ENCODE measurements at places on chromosomes 5 and 9.

DNA sequence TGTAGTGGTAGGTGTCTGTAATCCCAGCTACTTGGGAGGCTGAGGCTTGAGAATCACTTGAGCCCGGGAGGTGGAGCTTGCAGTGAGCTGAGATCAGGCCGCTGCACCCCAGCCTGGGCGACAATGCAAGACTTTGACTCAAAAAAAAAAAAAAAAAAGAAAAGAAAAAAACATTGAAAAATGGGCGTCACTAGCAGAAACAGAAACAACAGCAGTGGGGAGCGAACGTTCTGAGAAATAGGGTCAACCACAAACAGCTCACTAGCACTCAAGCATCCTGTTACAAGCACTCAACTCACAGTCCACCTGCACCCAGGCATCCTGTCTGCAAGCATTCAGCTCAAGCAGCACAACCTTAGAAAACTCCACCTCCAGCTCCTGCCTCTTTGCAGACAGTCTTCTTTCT lies 17.2 kb downstream of the TRIM14 start:
- DNase-seq, result no peak

DNA sequence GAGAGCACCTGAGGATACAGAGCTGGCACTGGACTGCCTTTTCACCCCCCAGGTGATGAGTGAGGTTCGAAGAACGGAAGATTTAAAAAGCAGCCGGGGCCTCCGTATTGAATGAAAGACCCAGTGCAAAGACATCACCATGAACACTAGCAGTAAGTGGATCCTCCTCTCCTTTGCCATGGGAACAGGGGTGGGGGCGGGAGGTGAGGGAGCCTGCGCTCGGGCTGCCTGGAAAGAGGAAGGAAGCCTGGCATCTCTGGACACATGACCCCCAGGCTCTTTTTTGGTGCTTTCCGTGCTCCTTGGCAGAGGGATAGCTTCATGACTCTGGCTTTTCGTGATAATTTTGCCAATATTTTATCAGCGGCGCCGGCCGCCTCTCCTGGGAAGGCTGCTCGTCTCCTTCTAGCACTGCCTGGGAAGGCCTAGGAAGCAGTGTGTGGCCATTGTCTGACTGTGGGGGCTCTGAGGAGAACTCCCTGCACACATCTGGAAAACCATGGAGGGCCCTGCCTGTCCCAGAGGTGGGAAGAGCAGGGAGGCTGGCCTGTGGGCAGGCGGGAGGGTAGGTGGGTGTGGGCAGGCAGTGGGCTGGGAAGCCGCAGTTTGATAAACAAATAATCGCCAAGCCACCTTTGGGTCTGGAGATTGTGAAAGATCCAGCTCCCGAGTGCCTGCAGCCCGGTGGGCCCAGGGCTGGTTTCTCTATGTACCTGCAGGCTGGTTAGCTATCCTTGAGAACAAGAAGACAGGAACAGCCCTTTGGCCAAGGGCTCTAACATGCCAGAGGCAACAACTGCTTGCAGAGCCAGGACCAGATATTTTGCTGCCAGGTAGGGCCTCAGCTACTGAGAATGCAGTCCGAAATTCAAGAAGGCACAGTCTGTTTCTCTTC lies 911 bp downstream of the ABLIM3 start:
- no peak for DNase-seq

- no peak for DNase-seq
These were observed 37.1 kb downstream of the CAST start for GRCh38 chr5:96699186-96699820.

DNA sequence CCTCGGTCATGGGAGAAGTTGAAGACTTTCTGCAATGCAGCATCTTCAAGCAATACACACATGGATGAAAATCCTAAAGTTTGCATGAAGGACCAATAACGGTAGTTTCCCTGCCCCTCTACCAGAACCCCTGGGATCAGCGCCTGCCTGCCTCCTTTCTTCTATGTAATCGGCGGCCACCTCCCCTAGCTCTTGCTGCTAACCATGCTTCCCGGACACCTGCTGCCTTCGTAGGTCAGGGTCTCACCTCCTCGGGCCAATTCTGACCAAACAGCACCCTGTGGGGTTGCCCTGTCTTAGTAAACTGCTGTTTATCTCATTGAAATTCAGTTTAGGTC lies 388 bp upstream of the MED10 start:
- DNase-seq, result no peak

DNA sequence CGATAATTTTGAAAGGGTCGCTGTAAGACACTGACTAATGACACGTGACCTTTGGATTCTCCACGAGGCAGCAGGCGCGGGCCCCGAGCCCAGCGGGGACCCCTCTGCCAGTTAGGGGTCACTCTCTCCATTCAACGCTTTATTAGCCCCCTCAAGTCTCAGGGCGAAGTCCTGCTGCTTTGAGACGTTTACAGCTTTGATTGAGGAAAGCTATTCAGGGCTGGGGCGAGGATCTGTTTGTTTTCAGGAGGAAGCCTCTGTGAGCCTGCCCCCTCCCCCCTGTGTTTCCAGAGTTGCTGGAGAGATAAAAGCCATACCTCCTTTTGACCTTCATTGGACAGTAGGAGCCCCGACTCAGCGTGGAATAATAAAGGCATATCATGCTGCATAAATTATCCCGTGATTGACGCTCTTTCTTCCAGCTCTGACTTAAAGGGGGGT lies 31.4 kb upstream of the MSX2 start:
- DNase-seq, result no peak

DNA sequence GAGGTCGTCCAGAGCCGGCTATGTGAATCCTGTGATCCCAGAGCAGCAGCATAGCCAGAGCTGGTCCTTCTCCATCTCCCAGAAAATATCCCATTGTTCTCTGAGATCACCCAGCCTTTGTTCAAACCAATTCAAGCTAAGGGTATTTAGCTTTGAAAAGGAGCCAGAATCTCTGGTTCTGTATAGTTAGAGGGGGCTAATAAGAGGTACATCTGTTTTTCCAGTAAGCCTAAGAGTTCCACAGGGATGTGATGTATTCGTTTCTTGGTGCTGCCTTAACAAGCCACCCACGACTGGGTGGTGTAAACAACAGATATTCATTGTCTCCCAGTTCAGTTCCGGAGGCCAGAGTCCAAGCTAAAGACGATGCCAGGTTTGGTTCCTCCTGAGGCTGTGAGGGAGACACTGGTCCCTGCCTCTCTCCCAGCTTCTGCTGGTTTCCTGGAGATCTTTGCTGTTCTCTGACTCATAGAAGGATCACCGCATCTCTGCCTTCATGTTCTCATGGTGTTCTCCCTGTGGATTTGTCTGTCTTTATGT lies 344.8 kb downstream of the MTRR start:
- DNase-seq, result no peak

GRCh38 chr9:127447416-127448111 lies 3.6 kb downstream of the RPL12 start:
- no peak for DNase-seq

DNA sequence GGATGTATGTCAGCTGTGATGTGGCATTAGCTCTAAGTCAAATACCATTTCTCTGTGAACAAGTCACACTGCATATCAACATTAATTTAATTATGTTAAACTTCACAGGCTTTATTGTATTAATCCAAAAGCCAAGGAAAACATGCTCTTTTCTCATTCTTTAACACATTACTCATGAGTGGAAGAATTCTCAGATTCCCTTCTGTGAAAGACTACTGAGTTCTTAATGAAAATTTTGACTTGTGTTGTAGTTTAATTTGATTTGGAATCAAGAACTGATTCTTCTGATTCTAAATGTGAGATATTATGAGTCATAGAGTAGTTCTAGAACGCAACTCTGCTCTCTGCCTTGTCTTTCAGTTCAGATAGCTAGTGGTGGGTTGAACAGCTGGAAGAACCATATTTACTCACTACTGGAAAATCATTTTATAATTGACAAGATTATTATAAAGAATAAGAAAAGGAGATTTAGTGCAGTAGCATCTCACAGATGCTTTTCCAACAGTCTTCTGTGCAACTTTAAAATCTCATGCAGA lies 90.6 kb downstream of the VCAN start:
- DNase-seq, result no peak

DNA sequence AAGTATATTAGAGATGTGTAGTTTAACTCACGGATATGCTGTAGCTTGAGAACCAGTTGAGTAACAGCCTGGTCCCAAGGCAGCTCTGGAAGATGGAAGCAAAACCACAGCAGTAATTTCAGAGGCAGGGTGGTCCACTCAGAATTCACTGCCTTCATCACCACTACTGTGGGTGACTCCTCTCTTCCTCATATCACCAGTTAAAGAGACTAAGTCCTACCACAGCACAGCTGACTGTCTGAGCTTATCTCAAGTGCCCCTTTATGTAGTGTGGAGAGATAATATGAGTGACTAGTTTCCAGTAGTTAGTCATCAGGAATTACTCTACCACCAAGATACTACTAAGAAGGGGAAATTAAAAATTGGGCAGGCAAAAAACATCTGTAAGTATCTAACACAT lies 1571.2 kb upstream of the C9orf72 start:
- DNase-seq, result peak; percentile 10

GRCh38 chr9:112777914-112778313 lies 27.4 kb downstream of the SNX30 start:
- DNase-seq, result no peak

GRCh38 chr9:89941875-89942274 lies 337.1 kb downstream of the GADD45G start:
- peak; percentile 75 for DNase-seq

- peak; percentile 28 for DNase-seq
These were observed 638 bp downstream of the MRPS30 start for GRCh38 chr5:44809215-44809955.
